ENCODE measurements at places on chromosomes 7 and 10. TPM values are rescaled to one million over a fixed set of nuclear protein-coding genes. Genes with fewer than 3 reads are reported as not detected.

Gene ANXA8
- 54.3 TPM for total RNA-seq

Gene NEUROG3
- total RNA-seq, result not detected

Gene ADAM22
- total RNA-seq, result 3.1 TPM

Gene LRRC18
- not detected for total RNA-seq

Gene NPC1L1
- total RNA-seq, result not detected

Gene ACTL6B
- not detected for total RNA-seq

Gene PRLHR
- not detected for total RNA-seq

Gene CYP3A4
- not detected for total RNA-seq
